ENCODE measurements at places on chromosomes 7 and 10.
A peak's percentile ranks its signal among the peaks of the same experiment; 100 is the strongest.

- no peak for DNase-seq
These were observed 1.6 kb downstream of the BICC1 start for GRCh38 chr10:58514111-58514770.

GRCh38 chr10:100024748-100025147, 15.0 kb upstream of the DNMBP start:
- no peak for DNase-seq

DNA sequence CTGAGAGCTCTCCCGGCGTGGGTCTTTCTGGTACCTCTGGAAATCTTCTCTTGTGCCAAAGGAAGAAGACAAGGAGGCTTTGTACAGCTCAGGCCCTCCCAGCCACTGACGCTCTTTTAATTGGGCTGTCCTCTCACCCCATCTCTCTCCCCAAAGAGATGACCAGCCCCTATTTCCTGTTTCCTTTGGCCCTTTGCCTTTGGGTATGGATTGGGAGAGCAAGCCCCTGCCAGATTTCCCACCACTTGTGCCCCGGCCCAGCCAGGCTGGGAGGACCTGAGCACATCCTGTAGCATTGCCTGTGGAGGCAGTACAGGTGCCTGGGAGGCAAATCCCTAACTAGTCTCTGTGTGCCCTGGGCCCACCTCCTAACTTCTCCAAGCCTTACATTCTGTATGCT, 5.7 kb upstream of the PLAC9 start:
- no peak for DNase-seq

- DNase-seq, result no peak
These were observed 1186.5 kb upstream of the AUTS2 start for GRCh38 chr7:68411742-68412141.

- DNase-seq, result no peak
These were observed 99.6 kb upstream of the GLCCI1 start for GRCh38 chr7:7869036-7869435.

DNA sequence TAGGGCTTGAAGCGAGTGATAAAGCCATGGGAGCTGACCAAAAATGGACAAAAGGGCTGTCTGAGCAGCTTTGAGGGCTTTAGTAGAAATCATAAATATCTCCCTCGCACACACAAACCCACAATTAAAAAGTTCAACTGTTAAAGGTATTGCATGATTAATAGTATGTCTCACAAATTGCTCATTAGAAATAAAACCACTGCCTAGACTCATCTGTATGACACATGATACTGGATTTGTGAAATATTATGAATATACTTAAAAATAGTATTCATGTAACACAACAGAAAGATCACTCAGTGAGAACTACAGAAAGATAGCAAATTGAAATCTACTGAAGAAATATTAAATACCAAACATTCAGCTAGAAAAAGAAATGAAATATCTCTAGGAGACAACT, 11.9 kb upstream of the PTPN12 start:
- DNase-seq, result no peak

DNA sequence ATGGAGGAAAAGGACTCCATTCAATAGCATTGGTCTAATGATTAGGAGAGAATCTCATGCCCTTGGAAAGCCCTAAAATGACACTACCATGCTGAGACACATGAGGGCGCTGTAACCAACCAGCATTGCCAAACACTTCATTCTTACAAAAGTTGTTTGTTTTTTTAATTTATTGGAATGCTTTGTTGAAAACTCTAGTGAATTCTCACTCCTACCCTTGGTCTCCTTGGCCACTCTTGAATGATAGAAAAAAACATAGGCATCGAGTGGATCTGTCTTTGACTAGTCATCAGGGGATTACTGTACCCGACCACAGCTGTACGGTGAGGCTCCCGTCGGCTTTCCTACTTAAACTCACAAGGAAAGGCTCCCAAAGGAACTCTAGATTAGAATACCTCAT, 29.3 kb upstream of the ADD3 start:
- no peak for DNase-seq

DNA sequence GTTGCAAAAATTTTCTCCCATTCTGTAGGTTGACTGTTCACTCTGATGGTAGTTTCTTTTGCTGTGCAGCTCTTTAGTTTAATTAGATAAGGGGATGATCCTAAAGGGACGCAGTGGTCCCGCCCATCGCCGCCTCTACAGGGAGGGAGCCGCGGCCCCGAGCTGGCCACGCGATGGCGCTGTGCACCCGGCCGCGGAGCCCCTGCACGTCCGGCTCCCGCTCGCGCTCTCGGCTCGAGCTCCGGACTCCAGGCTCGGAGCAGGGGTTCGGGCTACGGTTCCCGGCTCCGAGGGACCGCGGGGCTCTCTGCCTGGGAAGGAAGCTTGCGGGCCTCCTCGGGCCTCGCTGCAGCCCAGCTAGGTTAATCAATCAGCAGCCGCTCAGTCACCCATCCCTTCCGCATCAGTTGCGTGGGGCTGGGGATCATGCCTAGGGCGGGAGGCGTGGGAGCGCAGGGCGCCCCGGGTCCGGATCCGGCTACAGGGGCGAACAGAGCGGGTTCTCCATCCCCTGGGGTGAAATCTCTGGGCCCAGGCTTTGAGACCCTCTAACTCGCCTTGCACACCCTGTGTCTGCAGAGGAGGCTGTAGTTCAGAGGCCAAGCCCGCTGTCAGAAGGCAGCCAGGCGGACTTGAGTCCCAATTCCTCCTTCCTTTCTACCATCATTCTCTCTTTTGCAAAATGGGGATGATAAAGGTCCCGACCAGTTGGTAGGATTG, 97.9 kb downstream of the WDR11 start:
- DNase-seq, result peak; percentile 45

DNA sequence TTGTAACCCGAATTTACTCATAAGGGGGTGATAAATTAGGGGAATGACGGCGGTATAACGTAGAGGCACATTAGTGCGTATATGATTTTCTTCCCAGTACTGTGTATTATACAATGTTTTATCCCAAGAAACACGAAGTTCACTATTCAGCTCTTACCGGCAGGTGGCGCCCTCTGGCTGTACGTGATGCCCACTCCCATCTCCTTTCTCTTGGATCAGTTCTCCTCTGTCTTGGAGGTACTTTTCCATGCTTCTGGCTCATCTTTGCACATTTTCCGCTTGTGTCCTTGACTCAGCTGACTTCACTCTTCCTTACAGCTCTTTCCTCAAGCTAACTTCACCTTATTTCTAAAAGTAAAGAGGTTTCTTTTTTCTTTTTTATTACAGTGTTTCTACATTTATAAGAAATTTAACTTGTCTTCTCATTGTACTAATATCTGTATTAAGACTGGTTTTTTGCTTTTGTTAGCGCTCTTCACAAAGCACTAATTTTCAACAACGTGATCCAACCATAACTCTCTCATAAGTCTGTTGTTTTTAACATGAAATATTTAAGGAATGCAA, 21.3 kb downstream of the TMEM176B start:
- peak; percentile 37 for DNase-seq

Data from D721Med (cell line).